ENCODE measurements at places on chromosomes 11 and 22.

DNA sequence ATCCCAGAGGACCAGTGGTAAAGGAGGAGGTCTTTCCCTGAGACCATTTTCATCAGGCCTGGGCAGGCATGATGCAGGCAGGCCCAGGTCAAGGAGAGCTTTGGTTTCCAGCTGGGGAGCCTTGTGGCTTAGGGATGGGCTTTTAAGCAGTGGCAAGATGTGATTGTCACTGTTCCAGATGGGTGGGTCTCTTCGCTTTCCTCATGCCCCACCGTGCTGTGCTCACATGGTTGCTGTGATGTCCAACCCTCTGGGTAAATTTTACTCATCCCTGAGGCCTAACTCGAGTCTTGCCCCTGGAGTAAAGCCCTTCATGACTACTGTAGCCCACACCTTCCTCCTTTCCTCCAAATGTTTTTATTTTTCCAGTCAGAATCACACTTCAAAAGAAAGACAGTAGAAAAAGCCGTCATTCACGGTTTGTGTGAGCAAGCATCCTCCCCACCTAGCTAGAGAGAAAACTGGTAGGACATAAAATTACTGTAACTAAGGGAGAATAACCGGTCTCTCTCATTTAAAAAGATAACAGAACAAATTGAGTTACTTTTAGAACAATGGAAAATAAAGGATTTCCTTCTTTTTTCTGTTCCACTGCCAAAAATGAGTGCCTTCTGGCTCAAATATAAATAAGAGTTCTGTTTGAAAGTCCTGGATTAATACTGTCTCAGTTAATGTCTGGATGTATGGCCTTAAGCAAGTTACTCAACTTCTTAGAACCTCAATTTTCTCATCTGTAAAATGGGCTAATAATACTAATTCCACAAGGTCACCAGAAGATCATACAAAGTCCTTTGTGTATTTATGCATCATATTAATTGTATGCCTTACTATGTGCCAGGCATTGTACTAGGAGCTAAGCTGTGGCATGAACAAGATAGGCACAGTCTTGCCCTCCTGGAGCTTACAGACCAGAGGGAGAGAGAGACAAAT is 84.9 kb downstream of the ME3 start:
- DNase-seq: no peak

GRCh38 chr11:19193916-19194315 is 7.9 kb downstream of the CSRP3 start:
- no peak for DNase-seq

- no peak for DNase-seq
These were observed 66.9 kb upstream of the CTSC start for GRCh38 chr11:88404391-88404790.

DNA sequence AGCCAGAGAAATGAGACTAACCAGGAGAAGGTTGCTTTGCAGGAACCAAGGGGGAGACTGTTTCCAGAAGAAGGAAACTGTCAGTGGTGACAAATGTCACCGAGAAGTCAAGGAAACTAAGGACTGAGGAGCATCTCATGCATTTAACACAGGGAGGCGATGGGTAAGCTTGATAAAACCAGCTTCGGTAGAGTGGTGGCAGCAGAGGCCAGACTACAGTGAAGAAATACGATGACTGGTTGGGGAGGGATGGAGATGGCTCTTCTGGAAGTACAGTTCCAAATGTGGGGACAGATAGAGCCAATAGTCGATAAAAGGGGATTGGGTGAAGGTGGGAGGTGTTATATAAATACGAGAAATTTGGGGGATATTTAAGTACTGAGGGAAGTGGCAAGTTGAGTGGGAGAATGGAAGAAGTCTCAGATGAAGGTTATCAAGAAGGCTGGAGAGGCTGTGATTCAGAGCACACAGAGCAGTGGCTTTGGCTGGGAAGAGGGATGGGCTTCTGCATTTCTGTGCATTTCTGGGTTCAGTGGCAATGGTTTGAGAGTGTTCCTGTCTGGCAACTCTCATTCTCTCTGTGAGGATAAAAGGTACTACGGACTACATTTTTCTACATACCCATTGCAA is 29.2 kb downstream of the SC5D start:
- DNase-seq: no peak

- DNase-seq: no peak
These were observed 4.3 kb downstream of the POLR3H start for GRCh38 chr22:41540006-41540315.

DNA sequence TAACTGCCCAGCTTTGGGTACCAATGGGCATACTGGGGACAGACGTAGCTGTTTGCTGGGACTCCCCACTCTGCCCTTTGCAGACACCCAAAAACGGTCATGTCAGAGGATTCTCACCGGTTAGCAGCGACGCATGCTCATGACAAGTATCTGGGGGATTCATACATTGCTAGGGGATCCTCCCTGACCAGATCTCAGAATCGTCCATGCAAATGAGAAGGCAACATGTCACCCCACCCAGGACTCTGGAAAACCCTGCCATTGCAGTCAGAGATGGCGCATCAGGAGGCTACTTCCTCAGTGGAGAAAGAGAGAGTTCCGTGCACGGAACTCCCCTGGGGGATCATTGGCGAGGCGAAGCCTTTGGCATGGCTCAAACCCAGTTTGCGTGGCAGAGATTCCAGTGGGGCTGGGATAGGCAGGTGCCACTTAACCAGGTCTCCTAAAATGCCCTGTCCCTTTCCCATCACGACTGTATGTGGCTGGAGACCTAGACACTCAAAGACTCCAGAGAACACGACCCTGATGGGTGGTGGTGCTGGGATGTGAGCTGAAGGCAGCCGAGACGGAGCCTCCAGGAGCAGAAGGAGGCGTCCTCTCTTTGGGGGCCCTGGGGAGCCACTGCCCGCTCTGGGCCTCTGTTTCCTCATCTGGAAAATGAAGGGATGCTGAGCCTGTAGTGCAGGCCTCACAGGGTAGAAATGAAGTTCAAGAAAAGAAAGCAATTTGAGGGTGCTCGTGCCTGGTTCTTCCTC is 4.9 kb downstream of the RGL4 start:
- no peak for DNase-seq

- no peak for DNase-seq
These were observed 283.8 kb downstream of the CADM1 start for GRCh38 chr11:115220423-115220822.

GRCh38 chr11:127098684-127099083 is 98.1 kb upstream of the KIRREL3 start:
- no peak for DNase-seq

- DNase-seq: no peak
These were observed 349.2 kb downstream of the AASDHPPT start for GRCh38 chr11:106426696-106427095.

GRCh38 chr11:80086496-80087055 is 645.7 kb upstream of the TENM4 start:
- DNase-seq: no peak

GRCh38 chr11:19979519-19979845 is 180.8 kb downstream of the DBX1 start:
- no peak for DNase-seq

- DNase-seq: no peak
These were observed 536 bp downstream of the YWHAH start for GRCh38 chr22:31944700-31945442.

GRCh38 chr22:33569559-33569958 is 350.7 kb downstream of the LARGE1 start:
- no peak for DNase-seq

DNA sequence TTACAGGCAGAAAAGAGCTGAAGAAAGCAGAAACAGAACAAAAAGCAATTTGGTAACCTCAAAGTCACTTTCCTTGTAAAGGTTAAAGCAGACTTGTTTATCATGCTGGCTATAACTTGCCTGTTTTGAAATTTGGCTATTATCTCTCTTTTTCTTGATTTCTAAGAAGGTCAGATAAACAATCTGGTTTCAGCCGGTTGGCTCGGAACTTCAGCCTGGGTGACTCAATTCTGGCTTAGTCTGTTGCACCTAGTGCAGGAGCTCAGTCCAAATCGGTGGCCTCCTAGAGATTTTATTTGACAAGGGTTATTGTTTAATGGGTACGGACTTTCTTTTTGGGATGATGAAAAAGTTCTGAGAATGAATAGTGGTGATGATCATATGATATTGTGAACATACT is 367.1 kb upstream of the B3GAT1 start:
- no peak for DNase-seq

DNA sequence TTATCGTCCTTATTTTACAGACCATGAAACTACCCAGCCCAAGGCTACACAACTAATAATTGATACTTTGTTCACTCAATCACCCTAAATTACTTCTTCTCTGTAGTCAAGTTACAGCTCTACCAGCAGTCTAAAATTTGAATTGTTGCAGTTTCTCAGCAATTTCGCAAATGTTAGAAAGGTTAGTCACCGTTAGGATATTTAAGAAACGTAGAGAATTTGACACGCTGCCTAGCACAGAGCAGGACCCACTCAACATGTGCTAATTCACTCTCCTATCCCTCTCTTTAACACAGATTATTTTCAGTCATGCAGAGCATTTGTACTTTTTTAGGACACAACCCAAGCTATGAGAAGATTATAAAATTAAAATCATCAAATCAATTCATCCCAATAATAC is 771.1 kb upstream of the LUZP2 start:
- DNase-seq: no peak

DNA sequence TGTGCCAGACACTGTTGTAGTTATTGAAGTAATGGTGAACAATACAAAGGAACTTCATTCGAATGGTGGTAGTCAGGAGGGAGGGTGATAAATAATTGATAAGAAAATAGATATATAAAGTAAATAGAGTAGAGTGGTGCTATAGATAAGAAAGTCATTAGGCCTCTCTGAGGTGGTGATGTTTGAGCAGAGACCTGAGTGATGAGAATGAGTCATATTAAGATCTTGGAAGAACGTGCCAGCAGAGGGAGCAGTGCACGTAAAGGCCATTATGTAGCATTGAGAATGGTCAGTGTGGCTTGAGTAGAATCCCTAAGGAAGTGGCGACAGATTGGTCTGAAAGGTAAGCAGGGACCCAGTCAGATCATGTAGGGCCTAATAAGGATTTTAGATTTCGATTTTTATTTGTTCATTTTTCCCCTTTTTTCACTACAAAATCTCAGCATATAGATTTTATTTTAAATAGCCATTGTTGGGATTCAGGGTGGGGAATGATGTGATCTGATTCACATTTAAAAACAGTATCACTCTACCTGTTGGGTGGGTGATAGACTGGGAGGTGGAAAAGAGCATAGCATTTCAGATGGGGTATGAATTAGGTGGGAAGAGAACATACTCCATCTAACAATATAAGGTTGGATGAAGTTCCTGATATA is 44.7 kb downstream of the CCDC90B start:
- DNase-seq: no peak

DNA sequence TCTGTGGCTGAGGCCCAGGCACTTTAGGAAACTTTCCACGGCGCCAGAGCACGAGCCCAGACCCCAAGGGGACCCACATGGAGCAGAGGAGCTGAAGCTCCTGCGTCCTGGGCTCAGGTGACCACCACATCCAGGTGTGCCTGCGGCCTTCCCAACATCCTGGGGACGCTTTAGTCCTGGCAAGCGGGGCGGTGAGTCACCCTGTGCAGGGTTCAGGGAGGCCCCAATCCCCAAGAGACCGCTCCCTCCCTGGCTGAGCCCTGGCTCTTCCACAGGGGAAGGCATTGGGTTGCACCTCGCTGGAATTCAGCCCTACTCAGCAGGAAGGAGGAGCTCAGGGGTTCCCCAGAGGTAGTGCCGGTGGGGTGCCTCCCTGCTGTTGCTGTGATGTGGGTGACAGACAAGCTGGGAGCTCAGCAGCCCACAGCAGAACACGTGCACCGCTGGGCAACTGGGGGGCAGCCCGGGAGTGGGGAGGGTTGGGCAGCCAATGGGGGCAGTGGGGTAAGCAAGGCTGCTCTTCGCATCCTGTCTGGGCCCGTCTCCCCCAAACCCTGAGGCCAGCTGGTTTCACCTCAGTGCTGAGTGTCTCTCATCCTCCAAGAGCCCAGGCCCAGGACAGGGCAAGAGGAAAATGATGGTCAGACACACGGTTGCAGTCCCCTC is 802.8 kb downstream of the BRD1 start:
- no peak for DNase-seq

- DNase-seq: no peak
These were observed 111.9 kb upstream of the TOP3B start for GRCh38 chr22:22094514-22094913.

DNA sequence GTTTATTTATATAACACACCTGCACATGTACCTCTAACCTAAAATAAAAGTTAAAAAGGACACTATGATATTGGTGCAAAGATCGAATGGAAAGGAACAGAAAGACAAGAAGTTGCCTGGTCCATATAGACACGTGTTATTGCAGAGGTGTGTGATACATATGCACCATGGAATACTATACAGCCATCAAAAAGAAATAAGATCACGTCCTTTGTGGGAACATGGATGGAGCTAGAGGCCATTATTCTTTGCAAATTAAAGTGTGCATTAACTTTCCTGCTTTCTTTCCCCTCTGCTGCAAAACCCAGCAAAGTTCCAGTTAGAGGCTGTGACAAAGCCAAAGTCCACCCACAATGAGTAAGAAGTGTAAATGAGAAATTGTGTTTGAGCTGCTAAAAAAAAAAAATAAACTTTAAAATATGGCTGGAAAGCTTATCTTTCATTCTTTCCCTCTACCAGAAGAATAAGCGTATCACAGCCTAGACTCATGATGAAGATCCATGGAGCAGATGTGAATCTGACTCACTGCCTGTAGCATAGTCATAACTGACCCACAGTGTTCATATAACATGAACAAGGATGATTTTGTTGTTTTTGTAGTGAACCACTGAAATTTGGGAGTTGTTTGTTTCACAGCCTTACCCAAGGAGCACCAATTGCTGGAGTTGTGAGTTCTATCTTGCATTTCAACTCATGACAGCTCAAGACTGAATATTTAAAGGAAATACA is 9.6 kb downstream of the OR52K1 start:
- DNase-seq: no peak

GRCh38 chr11:95456714-95457491 is 225.9 kb upstream of the SESN3 start:
- DNase-seq: no peak

DNA sequence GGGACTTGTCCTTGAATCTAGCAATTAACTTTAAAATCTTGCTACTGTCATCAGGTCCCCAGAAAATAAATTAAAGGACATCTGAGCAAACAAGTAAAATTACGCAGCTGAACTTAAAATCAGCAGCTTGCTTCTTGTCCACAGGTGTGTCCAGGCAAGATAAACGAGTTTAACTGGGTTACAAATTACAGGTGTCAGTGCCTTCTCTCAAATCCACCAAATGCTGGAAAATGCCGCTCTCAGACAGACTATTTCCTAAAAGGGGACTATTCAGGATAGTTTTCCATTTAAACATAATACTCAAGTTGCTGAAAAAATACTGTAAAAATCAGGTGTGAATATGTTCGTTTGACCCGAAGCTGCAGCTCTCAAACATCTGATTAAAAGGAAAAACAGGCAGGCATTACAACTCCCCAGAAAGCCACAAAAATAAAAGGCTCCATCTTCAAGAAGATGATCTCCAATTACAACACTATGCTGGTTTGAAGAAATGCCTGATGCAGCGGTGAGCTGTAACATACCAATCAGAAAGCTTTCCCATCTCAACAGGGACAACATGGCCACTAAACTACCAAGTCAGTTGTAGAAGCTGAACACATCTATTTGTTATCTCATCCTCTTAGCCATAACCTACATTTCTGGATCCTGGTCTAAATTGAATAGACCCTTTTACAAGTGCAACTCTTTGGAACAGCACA is 82.1 kb downstream of the CADM1 start:
- DNase-seq: no peak

GRCh38 chr22:30743257-30744020 is 48.8 kb downstream of the OSBP2 start:
- DNase-seq: no peak

GRCh38 chr11:117171404-117172061 is 7.0 kb upstream of the SIDT2 start:
- DNase-seq: no peak
